Stimulated activated CD8-positive, alpha-beta memory T cell treated with anti-CD3 and anti-CD28 coated beads, Interleukin-7, amount 100 ng/mL, for 4 hours (primary cell): ENCODE measurements at places on chromosomes 7 and 10.

DNA sequence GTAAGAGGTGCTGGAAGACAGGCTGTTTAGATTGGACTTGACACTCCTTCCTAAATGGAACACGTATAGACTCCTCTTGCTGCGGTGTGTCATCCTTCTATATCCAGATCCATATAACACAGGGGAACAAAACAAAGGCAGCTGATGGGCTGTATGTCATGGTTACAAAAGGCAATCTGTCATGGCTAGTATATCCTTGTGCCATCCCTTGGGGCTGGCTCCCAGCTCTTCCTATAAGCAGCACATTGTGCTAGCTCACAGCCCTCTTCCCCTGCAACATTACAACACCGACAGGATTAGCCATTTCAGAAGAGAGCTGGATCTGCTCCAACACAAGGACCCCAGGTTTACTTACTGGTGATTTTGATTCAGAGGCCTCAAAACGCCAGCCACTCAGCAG is 15.3 kb downstream of the LIPK start:
- DNase-seq, result no peak

GRCh38 chr7:88243345-88243909 is 23.6 kb upstream of the SRI start:
- no peak for DNase-seq

DNA sequence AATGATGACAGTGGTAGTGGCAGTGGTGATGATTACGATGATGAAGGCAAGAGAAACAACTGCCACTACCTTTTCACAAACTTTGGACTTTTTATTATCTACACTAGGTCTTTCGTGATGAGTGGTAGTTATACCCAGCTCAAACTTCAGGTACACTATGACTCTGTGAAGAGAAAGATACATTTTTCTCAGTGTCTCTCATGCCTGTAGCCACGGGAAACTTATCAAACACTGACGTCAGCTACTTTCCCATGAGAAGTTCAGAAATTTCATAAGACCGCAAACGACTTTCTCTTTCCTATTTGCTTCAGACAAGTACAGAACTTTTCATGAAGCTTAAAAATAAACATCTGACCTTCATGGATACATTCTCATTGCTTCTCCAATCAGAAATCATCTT is 57.0 kb downstream of the CALD1 start:
- DNase-seq, result no peak

DNA sequence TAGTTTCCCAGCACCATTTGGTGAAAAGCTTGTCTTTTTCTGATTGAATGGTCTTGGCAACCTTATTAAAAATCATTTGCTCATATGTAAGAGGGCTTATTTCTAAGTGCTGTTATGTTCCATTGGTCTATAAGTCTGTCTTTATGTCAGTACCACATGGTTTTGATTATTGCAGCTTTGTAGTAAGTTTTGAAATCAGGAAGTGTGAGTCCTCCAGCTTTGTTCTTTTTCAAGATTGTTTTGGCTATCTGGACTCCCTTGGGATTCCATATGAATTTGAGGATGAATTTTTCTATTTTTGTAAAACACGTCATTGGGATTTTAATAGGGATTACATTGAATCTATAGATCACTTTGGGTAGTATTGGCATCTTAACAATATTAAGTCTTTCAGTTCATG is 5.4 kb downstream of the KIF11 start:
- DNase-seq, result no peak

- no peak for DNase-seq
Observed at GRCh38 chr7:16627236-16627635, 18.3 kb downstream of the ANKMY2 start.

- DNase-seq, result no peak
Observed at GRCh38 chr10:36141856-36142560, 499.9 kb upstream of the FZD8 start.

DNA sequence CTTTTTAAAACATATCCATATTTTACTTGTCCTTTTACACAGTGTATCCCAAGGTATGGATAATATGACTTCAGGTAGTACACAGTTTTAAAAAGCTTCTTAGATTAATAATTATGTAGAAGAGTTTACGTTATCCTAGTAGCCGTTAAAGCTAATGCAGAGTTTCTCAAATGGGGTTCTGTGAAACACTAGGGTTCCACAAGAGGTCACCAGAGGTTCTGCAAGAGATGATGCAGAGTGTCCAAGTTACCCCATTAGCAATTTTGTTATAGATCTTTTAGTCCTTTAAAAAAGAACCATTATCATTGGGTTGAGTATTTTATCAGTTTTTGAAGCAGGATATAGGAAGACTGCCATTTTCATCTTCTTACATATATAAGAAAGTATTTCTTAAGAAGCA is 298.9 kb upstream of the HPS1 start:
- DNase-seq, result no peak

GRCh38 chr7:39540320-39540719 is 25.9 kb upstream of the YAE1 start:
- no peak for DNase-seq

DNA sequence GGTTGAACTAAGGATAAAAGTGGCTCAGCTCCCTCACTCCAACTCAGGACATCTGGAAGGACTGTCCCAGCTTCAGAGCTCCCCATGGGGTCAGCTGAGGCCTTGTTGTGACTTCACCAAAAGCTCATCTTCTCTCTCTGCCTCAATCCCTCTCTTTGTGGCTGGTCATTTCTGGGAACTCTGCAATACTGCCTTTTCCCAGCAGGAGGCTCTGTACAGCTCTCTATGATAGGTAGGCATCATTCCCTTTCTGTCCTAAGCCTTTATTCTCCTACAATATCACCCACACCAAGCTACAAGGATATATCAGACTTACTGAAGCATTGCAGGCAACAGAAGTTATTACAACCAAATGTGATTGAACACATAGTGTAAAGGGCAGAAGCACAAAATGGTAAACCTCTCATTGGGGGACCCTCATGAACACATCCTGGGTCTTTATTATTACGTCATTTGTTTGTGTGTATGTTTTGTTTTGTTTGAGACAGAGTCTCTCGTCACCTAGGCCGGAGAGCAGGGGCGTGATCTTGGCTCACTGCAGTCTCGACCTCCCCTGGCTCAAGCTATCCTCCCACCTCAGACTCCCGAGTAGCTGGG is 36.7 kb upstream of the PRPS1L1 start:
- DNase-seq, result no peak

GRCh38 chr7:139482662-139483466 is 609 bp downstream of the KLRG2 start:
- no peak for DNase-seq

DNA sequence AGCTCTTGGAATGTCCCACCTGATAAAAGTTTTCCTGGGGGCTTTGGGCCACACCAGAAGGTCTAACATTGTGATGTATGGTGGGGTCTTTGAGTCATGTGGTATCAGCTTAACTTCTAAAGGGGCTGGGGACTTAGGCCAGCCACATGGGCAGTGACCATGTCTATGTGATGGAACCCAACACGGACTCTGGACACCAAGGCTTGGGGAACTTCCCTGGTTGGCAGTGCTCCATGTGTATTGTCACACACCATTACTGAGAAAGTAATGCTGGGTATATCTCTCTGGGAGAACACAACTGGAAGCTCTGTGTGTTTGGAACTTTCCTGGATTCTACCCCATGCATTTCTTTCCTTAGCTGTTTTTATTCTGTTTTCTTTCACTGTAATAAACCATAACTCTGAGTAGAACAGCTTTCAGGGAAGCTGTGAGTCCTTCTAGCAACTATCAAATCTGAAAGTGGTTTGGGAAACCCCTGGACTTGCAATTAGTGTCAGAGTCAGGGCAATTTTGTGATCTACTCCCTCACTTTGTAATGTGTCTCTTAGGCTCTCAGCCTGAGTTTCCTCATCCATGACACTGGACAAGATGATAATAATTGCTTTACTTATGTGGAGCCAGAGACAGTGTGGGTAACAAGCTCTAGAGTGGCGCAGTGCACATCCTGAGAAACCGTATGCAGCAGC is 28.4 kb upstream of the AGK start:
- no peak for DNase-seq

DNA sequence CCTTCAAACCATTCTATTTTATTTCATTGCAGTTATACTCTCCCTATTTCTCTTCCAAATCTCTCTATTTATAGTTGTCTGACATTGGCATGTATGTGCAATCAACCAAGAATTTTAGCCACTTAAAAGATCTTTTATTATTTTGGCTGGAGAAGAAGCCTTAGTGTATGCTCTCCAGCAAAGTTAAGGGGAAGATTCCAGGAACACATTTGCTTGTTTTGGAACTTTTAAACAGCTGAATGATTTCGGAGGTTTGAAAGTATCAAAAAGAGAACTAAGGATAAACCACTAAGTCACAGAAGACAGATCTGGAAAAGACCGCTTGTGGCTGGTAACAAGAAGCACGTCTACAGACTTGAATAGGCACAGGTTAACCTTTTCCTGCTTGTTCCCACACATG is 182.2 kb upstream of the FZD1 start:
- DNase-seq, result no peak

DNA sequence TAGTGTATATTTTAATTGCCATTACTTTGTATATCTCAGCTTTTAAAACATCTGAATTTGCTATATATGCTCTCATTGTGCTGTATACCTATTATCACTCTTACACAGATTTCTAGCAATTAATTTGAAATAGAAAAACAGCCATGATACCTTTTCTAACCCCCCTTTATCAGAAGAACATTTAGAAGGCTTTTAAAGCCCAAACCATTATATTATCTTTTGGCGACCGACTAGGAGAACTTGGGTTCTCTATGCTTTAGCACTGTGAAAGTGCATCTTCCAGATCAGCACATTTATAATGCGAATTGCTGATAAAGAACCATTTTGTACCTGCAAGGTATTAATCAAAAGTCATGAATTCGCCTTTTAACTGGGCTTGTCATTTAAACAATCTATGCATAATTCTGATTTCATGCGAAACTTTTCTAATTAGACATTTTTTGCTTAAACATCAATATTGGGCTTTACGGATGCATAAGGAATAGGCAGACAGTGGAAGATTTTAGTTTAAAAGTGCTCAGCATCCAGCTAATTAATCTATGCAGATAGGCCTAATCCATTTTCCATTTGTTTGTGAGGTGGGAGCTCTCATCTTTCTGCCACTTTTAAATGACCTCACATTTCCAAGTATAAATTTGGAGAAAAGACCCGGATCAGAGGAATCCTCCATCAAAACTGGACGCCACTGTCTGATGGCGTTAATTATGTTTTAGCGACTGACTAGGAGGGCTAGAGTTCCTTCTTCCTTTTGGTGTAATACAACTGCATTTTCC is 1.2 kb upstream of the MLLT10 start:
- DNase-seq, result no peak

- no peak for DNase-seq
Observed at GRCh38 chr7:14859267-14859666, 43.3 kb downstream of the DGKB start.

DNA sequence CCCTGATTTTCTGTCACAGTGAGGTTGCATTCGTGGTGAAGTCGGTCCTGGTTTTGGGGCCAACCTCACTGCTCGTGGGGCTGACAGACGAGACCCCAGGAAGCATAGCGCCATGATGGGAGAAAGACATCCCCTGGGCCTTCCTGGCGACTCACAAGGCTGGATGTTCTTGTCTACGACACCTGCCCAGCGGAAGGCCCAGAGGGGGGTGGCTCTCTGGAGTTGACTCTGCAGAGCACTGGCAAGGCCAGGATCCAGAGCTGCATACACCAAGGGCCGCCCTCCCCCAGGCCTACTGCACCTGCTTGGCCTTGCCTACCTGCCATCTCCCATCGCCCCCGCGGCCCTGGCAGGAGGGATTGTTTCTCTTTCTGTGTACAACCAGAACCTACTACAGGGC is 608.9 kb downstream of the PTPRN2 start:
- DNase-seq, result no peak

DNA sequence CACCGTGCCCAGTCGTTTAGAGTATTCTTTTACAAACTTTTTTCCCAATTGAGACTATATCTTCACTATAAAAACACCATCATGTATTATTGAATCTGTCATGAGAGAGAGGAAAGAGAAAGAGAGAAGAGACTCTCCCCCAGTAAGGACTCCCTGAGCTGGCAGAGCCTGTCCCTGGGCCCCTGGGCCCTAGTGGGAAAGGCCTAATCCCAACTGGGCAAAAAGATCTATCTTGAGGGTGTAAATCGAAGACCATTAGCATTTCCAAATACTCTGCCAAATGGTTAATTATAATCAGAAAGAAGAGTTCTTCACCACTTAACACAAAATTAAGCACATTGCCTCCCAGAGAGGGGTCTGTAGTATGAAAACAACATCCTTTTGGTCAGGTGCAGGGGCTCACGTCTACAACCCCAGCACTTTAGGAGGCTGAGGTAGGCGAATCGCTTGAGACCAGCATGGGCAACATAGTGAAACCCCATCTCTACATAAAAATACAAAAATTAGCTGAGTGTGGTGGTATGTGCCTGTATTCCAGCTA is 108.2 kb downstream of the SKIDA1 start:
- DNase-seq, result no peak

DNA sequence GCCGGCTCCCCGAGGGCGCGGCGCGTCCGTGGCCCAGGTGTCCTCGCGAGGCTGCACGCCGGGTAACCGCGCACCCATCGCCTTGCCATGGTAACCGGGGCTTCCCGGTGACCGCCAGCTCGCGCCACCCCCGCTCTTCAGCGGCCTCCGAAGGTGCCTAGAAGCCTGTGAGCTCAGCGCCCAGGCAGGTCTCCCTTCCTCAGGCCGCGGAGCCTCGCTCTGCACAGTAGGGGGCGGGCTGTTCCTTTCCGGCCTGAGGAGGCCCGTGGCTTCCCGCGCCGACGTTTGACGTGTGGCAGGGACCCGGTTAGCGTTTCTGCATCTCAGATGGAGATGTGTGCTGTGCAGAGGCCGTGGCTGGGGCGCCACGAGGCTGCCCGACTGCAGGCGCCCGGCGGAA is 117.1 kb downstream of the DYNC2I1 start:
- DNase-seq, result no peak

- no peak for DNase-seq
Observed at GRCh38 chr7:83478616-83479015, 170.3 kb downstream of the SEMA3E start.

DNA sequence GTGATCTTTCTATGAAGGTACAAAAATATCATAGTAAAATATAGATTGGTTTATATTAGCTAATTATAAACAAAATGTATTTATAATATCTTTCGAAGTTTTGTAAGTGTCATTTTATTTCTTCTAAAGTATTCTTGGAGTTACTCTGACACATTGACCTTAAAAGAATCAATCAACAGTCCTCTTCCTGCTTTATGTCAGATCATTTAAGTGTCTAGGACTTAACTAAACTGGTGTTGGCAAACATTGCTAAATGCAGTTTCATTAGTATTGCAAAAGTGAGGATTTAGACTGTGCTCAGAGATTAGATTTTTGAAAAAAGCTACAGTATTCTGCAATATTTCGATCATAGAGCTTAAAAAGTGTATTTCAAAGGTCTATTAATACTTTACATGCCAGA is 10.3 kb downstream of the GLCCI1 start:
- no peak for DNase-seq

DNA sequence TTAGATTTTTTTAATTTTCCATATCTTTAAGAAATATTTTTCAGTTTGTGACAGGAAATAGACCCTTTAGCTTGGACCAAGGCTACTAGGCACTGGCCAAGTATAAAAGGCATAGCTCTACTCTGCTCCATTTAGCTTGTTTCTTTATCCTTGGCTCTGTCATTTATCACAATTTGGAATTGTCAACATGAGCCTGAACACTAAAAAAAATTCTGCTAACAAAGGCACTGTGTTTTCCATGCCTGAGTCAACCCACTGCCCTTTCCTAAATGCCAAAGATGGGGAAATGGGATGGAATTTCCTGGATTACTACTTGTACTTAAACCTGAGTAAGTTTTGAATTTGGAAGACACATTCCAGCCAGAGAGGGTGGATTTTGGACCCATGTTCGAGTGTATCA is 128.4 kb downstream of the NSUN6 start:
- no peak for DNase-seq

- no peak for DNase-seq
Observed at GRCh38 chr10:90347239-90347638, 510.6 kb downstream of the HTR7 start.

GRCh38 chr10:78277314-78278057 is 243.8 kb downstream of the RPS24 start:
- no peak for DNase-seq
